ENCODE measurements at places on chromosomes 1 and 21.

DNA sequence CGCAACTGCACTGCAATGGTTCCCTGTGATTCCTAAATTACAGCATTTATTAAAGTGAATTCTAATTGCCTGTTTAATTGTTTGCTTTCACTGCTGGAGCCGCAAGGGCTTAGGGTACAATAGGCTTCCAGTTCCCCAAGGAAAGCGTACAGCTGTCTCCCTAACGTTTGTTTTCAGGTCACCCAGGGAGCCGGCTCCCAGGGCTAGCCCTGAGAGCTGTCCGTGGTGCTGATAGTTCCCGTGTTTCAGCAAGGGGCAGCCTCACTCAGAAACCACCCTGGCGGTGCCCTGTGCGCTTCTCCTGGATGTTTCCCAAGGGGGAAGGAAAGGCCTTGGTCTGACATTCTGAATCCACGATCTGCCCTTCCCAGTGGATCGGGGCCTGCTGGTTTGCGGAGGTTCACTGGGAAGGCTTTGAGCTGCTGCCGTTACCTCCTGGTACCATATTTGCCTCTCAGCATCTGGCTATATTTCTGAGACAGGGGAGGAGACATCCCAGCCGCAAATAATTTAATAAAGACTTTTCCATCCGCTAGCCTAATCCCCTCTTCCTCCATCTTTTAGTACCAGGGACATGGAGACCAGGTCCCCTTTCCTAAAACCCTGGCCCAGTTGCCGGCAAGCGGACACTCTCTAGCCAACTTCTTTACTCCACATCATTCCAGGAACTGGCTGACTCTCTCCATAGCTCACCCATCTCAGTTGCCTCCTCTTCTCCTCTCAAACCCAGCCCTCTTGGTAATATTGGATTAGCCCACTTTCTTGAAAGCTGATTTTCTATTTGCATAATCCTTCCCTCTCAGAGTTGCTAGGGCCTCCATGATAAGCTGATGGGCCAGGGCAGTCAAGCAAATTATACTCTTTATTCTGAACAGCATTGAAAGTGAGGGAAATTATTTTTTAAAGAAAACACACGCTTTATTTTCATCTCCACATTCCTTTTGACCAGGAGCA is 149.0 kb downstream of the IGSF21 start:
- DNase-seq = peak; percentile 30

- no peak for DNase-seq
Measured at GRCh38 chr1:159092036-159092760, 15.6 kb upstream of the AIM2 start.

DNA sequence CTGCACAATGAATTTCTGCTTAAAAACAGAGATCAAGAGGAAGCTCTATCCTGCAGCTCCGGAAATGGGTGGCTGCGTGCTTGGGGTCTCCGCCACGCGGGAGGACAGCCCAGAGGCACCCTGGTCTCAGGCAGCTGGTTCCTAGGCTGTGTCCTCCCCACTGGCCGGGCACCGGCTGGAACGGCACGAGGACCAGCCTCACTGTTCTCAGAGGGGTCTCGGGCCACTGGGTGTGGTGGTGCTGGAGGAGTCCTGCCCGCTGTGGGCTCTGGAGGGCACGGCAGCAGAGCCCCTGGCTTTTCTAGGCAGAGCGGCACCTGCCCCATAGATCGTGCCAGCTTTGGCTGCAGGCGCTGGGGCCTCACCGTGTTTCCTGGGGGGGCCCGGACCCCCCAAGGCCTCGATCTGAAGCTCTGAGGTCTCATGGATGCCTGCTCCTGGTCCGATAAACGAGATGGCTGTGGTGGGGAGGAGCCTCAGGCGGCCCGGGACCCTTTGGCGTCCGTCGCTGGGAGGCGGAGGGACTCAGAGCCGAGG is 8.2 kb upstream of the RNF223 start:
- no peak for DNase-seq

GRCh38 chr1:167522246-167522645 is 3.9 kb upstream of the CD247 start:
- no peak for DNase-seq

- no peak for DNase-seq
Measured at GRCh38 chr21:33067457-33067856, 2.5 kb upstream of the OLIG1 start.
